ENCODE measurements at places on chromosomes 1 and 21. TPM values are rescaled to one million over a fixed set of nuclear protein-coding genes. Genes with fewer than 3 reads are reported as not detected.
A peak's percentile ranks its signal among the peaks of the same experiment; 100 is the strongest.

F13B gene
- not detected for total RNA-seq

DNA sequence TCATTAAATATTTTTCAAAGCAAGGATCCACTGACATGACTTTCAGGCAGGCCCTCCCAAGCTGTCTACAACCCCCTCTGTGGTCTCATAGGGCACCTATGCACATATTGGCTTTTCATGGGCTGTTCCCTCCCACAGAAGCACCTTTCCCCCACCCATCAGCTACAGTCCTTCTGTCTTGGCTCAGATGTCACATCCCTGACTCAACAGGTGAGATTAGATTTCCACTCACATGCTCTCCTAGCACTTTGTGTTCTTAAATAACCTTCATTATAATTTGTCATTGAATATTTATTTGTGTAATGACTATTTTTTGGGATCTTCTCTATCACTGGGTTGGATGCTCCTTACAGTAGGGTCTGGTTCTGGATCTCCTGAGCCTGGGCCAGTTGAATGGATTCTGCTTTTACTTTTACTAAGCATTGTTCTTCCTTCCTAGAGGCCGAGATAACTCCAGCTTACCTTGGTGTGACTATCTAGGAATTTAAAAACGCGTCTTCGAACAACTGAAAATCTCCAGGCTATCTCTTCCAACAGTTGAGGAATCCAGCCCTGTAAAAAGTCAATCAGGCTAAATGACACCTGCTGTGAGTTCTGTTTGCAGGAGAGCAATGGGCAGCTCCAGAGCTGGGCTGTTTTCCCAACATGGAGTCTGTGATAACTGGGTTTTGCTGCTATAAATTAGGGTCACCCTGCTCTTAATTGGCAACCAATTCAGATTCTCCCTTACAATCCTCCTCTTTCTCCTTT lies 16.2 kb downstream of the ROR1 start:
- H3K27me3 ChIP-seq: no peaks in the 10 kb centered on the region
- H3K4me3 ChIP-seq: no peak overlapping the region
- no peaks in the 10 kb centered on the region for H3K4me1 ChIP-seq
- DNase-seq: no peak
- no peak overlapping the region for H3K27ac ChIP-seq
- no peaks in the 10 kb centered on the region for H3K36me3 ChIP-seq

DNA sequence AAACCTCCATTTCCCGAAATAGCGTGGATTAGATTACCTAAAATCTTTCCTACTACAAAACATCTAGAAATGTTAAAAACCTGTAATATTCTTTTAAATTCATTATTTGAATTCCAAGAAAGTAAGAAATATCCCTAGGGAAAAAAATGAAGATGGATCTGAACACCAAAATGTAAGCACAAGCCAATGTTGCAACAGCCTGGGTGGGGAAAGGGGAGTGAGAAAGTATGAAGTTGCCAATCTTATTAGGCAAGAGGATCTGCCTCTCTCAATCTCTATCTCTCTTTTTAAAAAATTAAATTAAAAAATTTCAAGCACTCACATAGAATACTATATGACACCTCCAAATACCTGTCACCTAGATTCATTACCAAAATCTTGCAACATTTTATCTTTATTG lies 74.9 kb upstream of the IRF2BP2 start:
- H3K27me3 ChIP-seq: no peaks in the 10 kb centered on the region
- no peak overlapping the region for H3K4me3 ChIP-seq
- H3K36me3 ChIP-seq: no peaks in the 10 kb centered on the region
- no peak for DNase-seq

GRCh38 chr1:244370060-244370637 lies 81.6 kb downstream of the ADSS2 start:
- no peak overlapping the region for H3K27ac ChIP-seq
- DNase-seq: no peak
- H3K4me1 ChIP-seq: peaks cover 7% of the 10 kb centered on the region
- no peaks in the 10 kb centered on the region for H3K27me3 ChIP-seq
- no peaks in the 10 kb centered on the region for H3K36me3 ChIP-seq
- H3K4me3 ChIP-seq: no peak overlapping the region

HP1BP3 gene
- 138 TPM for total RNA-seq

GRCh38 chr1:156795787-156796186 lies 20.9 kb downstream of the SH2D2A start:
- H3K4me3 ChIP-seq: no peak overlapping the region
- no peaks in the 10 kb centered on the region for H3K27me3 ChIP-seq
- H3K4me1 ChIP-seq: peaks cover 17% of the 10 kb centered on the region
- peaks cover 41% of the 10 kb centered on the region for H3K36me3 ChIP-seq

TCHH gene
- total RNA-seq: not detected

DNA sequence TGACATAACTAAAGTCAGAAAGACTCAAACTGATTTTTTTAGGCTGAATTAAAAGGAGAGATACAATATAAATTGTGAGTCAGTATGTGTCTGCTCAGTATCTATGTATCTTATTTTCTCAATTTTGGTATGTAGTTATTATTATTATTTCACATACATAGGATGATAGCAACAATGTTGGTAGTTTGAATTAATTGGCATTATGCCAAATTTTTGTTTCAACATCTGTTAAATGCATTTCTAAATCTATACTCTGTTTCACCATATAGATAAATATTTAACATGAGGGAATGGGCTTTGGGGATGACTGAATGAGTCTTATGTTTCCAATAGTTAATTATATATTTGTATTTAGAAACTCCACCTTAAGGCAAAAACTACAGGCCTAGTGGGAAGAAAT lies 12.6 kb upstream of the HMCN1 start:
- no peak for DNase-seq
- H3K36me3 ChIP-seq: no peaks in the 10 kb centered on the region
- H3K4me1 ChIP-seq: no peaks in the 10 kb centered on the region
- H3K27ac ChIP-seq: no peak overlapping the region
- no peaks in the 10 kb centered on the region for H3K27me3 ChIP-seq

C1QTNF12 gene
- 0.96 TPM for total RNA-seq

- H3K4me3 ChIP-seq: no peak overlapping the region
- H3K27ac ChIP-seq: no peak overlapping the region
- H3K4me1 ChIP-seq: peaks cover 60% of the 10 kb centered on the region
- H3K27me3 ChIP-seq: no peaks in the 10 kb centered on the region
Observed at GRCh38 chr21:42467140-42467983, 28.7 kb downstream of the RSPH1 start.

GRCh38 chr1:236039740-236040685 lies 24.9 kb downstream of the NID1 start:
- H3K4me1 ChIP-seq: no peaks in the 10 kb centered on the region
- H3K36me3 ChIP-seq: no peaks in the 10 kb centered on the region
- no peak overlapping the region for H3K4me3 ChIP-seq
- no peak for DNase-seq
- H3K27ac ChIP-seq: no peak overlapping the region
- no peaks in the 10 kb centered on the region for H3K27me3 ChIP-seq

DNA sequence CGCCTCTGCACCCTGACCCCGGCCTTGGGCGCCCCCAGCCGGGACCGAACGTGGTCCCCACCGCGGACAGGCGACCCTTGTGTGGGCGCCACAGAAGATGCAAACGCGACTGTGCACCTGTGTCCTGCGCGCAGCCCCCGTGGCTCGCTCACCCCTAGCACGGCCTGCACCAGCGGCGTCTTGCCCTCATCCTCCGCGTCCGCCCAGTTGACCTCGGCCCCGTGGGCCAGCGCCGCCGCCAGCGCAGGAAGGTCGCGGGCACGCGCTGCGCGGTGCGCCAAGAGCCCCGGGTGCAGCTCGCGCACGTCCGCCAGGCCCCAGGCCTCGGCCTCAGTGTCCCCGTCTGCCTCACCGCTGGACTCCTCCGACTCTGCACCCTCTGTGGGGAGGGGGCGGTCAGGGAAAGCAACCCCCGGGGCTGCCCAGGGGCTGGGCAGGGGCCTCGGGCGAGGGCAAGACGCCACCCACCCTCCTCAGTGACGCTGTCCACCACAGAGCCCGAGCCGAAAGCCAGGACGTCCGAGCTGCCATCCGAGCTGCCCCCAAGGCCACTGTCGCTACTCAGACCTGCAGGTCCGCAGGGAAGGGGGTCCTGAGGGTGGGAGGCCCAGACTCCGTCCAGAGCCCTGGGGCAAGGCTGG lies 13.4 kb downstream of the ACAP3 start:
- H3K27ac ChIP-seq: no peak overlapping the region

DNA sequence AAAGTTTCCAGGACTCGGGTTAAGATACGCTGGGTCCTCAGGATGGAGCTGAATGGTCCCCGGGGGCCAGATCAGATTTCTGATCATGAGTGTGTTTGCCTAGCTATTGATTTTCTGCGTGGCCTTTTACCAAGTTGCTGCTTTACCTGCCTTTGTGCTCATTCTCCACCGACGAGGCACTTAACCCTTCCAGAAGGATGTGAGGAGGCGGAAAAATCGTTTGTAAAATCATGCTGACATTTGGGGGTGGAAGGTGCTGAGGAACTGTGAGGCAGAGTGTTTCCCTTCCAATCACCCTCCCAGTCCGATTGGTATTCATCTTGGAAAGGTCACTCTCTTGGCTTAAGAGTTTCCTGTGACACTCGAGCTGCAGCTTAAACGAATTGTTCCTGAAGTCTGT lies 337.1 kb upstream of the KAZN start:
- no peak overlapping the region for H3K4me3 ChIP-seq
- H3K36me3 ChIP-seq: no peaks in the 10 kb centered on the region
- H3K4me1 ChIP-seq: no peaks in the 10 kb centered on the region
- H3K27me3 ChIP-seq: no peaks in the 10 kb centered on the region

DNA sequence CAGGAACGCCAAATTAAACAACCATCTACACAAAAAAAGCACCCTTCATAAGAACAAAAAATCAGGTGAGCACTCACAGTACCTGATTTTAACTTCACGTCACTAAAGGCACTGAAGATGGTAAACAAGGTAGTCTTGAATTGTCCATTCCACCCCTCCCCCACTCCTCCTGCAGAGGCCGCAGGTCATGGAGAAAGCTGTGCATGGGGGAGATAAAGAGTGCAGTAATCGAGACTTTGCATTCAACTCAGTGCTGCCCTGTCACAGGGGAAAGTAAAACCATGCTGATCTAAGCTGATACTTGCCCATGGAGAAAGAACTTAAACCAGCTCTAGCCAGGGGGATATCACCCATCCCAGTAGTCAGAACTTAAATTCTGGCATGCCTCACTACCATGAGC lies 61.4 kb upstream of the LRIF1 start:
- DNase-seq: no peak
- no peak overlapping the region for H3K4me3 ChIP-seq
- no peaks in the 10 kb centered on the region for H3K36me3 ChIP-seq

GRCh38 chr1:23751050-23751814 lies 8.0 kb downstream of the ELOA start:
- peaks cover 33% of the 10 kb centered on the region for H3K36me3 ChIP-seq
- H3K27me3 ChIP-seq: no peaks in the 10 kb centered on the region
- no peak overlapping the region for H3K4me3 ChIP-seq
- H3K4me1 ChIP-seq: no peaks in the 10 kb centered on the region
- no peak overlapping the region for H3K27ac ChIP-seq

DNA sequence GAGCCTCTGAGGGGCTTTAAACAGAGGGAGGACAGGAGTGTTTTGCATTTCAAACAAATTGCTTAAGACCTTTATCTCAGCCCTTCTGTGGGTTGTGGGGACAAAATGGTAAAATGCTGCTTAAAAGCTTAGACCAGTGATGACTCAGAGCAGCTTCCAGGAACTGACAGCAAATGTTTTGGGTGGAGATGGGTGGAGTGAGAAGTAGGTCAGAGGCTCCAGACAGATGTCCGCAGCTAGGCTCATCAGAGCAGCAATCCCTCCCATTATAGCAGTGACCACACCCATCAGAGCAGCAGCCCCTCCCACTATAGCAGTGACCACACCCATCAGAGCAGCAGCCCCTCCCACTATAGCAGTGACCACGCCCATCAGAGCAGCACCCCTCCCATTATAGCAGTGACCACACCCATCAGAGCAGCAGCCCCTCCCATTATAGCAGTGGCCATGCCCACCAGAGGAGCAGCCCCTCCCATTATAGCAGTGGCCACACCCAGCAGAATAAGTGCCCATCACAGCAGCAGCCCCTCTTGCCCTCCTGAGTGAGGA lies 532.2 kb downstream of the MATN1 start:
- no peak overlapping the region for H3K4me3 ChIP-seq
- DNase-seq: no peak
- H3K27ac ChIP-seq: no peak overlapping the region

DNA sequence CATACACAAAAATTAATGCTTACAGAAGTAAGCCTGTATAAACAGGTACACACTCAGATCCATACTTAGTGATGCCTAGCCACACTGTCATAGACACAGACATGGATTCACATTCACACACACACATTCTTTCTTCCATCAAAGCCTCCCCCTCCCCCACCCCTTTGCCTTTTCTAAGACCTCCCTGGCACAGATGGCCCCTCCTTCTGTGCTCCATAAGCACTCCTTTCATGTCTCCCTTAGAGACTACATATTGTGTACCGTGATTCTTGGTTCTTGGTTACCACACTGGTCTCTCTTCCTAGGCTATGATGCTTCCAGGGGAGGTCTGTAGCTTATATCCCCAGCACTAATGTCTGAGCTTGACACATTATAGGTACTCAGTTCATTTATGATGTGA lies 2.0 kb upstream of the NHLH2 start:
- H3K36me3 ChIP-seq: no peaks in the 10 kb centered on the region
- H3K27ac ChIP-seq: no peak overlapping the region
- DNase-seq: no peak
- no peaks in the 10 kb centered on the region for H3K4me1 ChIP-seq

GRCh38 chr1:63023171-63023570 lies 239.2 kb downstream of the ATG4C start:
- DNase-seq: no peak
- no peak overlapping the region for H3K4me3 ChIP-seq
- no peaks in the 10 kb centered on the region for H3K36me3 ChIP-seq

OR2L13 gene
- not detected for total RNA-seq

TNNT2 gene
- not detected for total RNA-seq

GRCh38 chr1:203340112-203340790 lies 10.7 kb downstream of the FMOD start:
- H3K4me1 ChIP-seq: no peaks in the 10 kb centered on the region
- DNase-seq: no peak

C1orf185 gene
- total RNA-seq: not detected

- peak overlapping the region; percentile 77 for H3K27ac ChIP-seq
- DNase-seq: no peak
- no peaks in the 10 kb centered on the region for H3K27me3 ChIP-seq
- H3K36me3 ChIP-seq: no peaks in the 10 kb centered on the region
- no peaks in the 10 kb centered on the region for H3K4me1 ChIP-seq
Observed at GRCh38 chr1:230066031-230066430, 1.0 kb upstream of the GALNT2 start.

- H3K27me3 ChIP-seq: no peaks in the 10 kb centered on the region
- H3K4me1 ChIP-seq: no peaks in the 10 kb centered on the region
- no peaks in the 10 kb centered on the region for H3K36me3 ChIP-seq
Observed at GRCh38 chr1:13228343-13228781, 2.4 kb upstream of the PRAMEF18 start.

SLC25A34 gene
- total RNA-seq: 0.69 TPM

DNA sequence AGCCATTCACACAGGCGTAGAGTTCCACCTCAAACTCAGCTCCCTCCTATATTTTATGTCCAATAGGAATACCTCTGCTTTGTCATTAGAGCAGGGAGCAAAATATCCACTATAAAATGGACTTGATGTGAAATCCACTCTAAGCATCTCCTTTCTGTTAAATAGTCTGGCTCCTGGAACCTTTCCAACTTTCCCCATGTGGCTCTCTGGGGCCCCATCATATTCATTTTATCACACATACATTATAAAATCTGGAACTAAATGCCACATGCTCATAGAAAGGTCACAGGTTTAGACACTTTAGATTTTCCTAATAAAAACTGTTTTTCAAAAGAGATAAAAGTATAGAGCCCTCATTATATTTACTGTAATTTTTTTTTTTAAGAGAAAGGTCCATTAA lies 82.1 kb downstream of the PTPN14 start:
- no peaks in the 10 kb centered on the region for H3K27me3 ChIP-seq
- H3K36me3 ChIP-seq: no peaks in the 10 kb centered on the region
- H3K4me1 ChIP-seq: no peaks in the 10 kb centered on the region
- H3K4me3 ChIP-seq: no peak overlapping the region
- no peak for DNase-seq
- H3K27ac ChIP-seq: no peak overlapping the region
